Ovary (tissue), 10 donors: ENCODE measurements at places on chromosomes 3 and 15. TPM values are rescaled to one million over a fixed set of nuclear protein-coding genes. Genes with fewer than 3 reads are reported as not detected.
A peak's percentile ranks its signal among the peaks of the same experiment; 100 is the strongest.

The SLC9C1 gene
- polyA plus RNA-seq, result 0.07 TPM

The SNTN gene
- not detected for polyA plus RNA-seq

The PPP1R14D gene
- not detected for polyA plus RNA-seq

The ARIH1 gene
- 33.1 TPM for polyA plus RNA-seq

The TTLL13 gene
- polyA plus RNA-seq, result 0.33 TPM

The PIERCE2 gene
- 2.6 TPM for polyA plus RNA-seq

The TP63 gene
- 0.19 TPM for polyA plus RNA-seq

The C2CD4A gene
- 0.02 TPM for polyA plus RNA-seq

The GATM gene
- 116 TPM for polyA plus RNA-seq

The PCOLCE2 gene
- polyA plus RNA-seq, result 47.9 TPM

The UBL7 gene
- polyA plus RNA-seq, result 34.3 TPM

The CPLX3 gene
- not detected for polyA plus RNA-seq

The NECTIN3 gene
- polyA plus RNA-seq, result 15.4 TPM

DNA sequence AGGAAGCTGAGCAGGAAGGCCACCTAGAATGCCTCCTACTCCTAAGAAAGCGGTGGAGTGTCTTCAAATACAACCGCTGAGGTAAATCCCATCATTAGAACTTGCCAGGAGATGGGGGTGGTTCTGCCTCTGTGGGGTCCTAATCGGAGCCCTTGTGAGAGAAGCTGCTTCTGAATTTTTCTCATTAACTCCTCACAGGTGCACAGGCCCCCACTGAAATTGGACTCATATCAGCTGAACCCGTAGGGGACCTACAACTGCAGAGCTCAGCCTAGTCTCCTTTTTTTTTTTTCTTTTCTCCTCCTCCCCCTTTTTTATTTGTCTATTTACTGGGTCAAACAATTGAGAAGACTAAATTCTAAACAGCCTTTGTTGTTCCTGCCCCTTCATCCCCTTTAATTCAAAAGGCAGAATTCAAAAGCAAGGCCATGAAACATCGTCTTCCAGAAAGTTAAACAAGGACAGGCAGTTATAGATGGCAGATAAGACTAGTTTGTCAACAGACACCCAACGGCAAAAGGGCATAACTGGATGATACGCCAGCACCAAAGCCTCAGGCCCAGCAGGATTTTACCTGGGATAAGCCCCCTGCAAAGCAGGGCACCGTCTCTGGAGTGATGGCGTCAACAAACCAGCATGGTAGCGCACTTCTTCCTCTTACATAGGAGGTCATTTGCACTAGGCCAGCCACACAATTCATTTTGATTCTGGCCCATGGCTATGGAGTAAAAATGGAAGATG lies 213.7 kb upstream of the HES1 start:
- DNase-seq, result no peak

GRCh38 chr3:27567251-27567650 lies 83.1 kb upstream of the SLC4A7 start:
- no peak for DNase-seq

- no peak for DNase-seq
Observed at GRCh38 chr15:43867096-43867495, 40.3 kb downstream of the WDR76 start.

DNA sequence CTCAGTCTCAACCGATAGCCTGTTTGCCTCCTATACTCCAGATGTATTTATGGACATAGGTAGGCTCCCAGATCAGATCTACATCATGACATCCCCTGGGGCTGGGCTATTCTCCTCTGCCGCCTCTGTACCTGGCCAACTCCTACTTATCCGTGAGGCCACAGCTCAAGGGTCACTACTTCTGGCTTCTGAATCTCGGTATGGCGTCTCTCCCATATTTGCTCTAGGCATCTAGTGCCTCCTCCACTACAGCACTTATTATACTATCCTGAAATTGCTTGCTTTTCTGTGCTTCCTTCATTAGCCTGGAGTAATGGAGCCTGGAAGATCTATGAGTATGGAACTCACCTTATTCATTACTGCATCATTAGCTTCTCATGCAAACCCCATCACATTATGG lies 172.6 kb upstream of the WNT5A start:
- no peak for DNase-seq

- no peak for DNase-seq
Observed at GRCh38 chr3:53238051-53238850, 17.6 kb downstream of the TKT start.

DNA sequence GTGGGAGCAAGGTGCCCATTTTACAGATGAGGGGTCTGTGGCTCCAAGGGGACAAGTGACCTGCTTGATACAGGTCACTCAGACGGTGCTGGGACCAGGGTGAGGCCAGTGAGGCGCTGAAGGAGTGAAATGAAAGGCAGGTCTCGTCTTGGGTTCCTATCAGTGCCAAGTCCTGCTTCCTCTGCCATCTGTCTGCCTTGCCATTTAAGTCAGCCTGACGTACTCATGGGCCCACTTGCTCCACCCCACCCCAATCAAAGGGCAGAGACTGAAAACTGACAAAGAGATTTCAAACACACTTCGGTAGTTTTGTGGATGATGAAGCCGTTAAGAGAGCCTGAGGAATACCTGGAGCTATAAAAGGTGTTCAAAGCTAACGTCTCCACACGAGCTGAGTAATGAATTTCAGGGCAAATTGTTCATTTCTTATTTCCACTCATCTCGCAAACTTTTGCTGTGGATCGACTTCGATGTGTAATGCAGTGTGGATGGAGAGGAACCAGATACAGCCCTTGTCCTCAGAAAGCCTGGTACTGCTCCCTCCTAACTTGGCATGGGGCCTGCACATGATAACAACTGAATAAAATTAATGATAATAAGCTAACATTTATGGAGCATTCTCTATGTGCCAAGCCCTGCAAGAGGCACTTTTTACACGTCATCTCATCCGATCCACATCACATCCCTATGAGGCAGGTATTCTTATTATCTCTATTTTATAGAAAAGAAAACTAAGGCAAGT lies 36.6 kb downstream of the ATP2B2 start:
- DNase-seq, result no peak

GRCh38 chr15:78617516-78617915 lies 3.3 kb downstream of the CHRNA3 start:
- DNase-seq, result no peak

- DNase-seq, result no peak
Observed at GRCh38 chr3:3015185-3016089, 94.7 kb downstream of the IL5RA start.

DNA sequence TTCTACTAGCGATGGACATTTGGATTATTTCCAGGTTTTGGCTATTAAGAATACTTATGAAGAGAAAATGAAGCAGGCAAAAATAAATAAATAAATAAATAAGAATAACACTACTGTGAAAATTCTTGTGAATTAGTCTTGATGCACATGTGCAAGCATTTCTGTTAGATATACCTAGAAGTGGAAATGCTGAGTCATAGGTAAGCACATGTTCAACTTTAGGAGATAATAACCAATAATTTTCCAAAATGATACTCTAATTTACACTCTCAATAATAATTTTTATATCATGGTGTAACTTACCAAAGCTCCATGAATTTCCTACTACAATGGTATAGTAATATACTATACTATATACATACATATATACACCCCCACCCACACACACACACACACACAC lies 23.4 kb downstream of the EMC4 start:
- no peak for DNase-seq

GRCh38 chr3:184716622-184717398 lies 4.9 kb upstream of the MAGEF1 start:
- DNase-seq, result peak; percentile 74

DNA sequence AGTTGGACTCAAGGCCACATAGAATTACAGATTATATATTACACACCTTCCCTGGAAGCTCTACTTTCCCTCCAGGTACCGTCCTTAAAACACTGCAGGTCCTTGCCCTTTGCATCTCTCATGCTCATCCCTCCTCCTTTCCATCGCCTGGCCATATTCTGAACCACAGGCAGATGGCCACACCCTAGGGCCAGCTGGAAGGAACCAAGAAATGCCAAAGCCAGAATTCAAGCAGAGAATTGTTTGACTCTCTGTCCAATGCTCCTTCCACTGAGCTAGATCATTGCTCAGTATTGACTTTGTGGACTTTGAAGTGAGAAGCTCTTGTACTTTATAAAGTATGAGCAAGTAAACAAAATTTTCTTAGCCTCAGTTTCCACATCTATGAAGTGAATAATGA lies 170.3 kb upstream of the SLC24A5 start:
- DNase-seq, result no peak

DNA sequence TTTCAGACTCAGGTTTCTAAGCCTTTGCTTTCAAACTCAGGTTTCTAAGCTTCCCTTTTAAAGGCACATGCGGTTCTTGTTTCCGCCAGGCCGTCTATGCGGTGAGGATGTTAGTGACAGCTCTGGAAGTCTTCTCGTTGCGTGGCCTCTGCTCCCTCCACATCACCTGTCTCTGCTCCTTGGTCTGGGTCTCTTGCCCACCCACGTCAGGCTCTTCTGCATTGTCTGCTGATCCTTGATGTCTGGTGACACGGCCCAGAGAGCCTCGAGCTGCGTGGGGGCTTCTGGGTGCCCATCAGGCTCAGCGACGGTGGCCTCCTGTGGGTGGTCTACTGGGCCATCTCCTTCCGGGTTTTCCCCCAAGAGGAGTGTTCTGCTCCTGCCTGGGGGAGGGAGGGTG lies 30.5 kb downstream of the KLF13 start:
- DNase-seq, result no peak

DNA sequence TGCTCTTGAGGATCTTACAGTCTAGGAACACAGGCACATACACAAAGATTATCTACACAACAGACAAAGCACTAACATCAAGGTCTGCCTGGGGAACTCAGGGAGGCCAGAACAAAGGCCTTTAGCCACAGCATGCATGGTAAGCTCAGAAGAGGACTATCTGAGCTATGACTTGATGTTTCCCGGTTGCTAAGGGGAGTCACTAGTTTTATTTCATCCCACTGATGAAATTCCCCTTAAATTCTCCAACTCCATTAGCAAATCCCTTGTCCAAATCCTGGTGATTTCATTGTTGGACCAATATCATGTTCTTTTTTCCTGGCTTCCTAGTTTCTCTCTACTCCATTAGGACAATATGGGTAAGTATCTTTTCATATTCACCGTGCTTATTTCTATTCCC lies 23.3 kb downstream of the FBN1 start:
- DNase-seq, result no peak

DNA sequence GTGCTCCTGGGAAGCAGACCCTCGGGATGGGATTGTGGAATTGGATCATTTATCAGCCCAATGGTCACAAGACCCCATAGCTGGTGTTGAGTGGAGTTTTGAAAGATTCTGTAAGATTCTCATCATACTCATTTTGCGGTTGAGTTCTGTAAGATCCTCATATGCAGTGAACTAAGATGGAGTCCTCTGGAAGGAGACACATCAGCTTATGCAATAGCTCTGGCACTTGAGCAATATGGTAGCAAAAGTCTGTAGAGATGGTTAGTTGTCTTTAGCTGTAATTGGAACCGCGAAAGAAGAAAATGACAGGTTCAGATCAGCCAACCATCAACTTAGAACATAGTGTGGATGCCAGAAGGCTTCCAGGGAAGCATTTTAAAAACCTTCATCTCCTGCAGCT lies 184.5 kb upstream of the TSC22D2 start:
- no peak for DNase-seq

- no peak for DNase-seq
Observed at GRCh38 chr3:151305775-151306151, 10.9 kb downstream of the GPR87 start.

DNA sequence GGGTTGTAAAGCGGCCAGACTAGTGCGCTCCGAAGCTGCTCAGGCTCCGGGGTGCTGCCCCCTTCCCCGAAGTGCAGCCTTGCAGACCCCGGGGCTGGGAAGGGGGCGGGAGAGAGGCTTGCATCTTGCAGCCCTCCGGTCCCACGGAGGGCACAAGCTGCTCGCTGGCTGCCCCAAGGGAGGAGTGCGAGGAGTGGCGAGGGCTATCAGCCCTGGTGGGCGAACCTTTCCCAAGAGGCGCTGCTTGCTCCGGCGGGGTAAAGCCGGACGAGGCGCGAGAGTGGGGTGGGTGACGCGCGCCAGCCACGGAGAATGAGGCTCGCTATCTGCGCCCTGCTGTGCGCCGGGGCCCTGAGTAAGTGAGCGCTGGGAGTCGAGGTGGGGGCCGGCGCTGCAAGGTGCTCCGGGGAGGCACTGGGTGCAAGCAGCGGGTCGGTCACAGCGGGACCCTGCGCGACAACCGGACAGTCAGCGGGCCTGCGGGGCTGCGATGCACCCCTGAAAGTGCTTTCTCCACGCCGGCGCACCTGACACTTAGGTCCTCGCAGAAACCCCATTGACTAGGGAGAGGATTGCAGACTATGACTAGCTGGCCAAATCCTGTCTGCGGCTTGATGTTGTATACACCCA lies 12.7 kb upstream of the TOPBP1 start:
- no peak for DNase-seq

GRCh38 chr3:89058371-89058770 lies 49.0 kb upstream of the EPHA3 start:
- no peak for DNase-seq

GRCh38 chr15:78979456-78980320 lies 34.8 kb upstream of the CTSH start:
- peak; percentile 77 for DNase-seq

- no peak for DNase-seq
Observed at GRCh38 chr15:68730471-68730919, 90.2 kb downstream of the ANP32A start.

- no peak for DNase-seq
Observed at GRCh38 chr3:13718436-13718835, 161.4 kb downstream of the WNT7A start.

DNA sequence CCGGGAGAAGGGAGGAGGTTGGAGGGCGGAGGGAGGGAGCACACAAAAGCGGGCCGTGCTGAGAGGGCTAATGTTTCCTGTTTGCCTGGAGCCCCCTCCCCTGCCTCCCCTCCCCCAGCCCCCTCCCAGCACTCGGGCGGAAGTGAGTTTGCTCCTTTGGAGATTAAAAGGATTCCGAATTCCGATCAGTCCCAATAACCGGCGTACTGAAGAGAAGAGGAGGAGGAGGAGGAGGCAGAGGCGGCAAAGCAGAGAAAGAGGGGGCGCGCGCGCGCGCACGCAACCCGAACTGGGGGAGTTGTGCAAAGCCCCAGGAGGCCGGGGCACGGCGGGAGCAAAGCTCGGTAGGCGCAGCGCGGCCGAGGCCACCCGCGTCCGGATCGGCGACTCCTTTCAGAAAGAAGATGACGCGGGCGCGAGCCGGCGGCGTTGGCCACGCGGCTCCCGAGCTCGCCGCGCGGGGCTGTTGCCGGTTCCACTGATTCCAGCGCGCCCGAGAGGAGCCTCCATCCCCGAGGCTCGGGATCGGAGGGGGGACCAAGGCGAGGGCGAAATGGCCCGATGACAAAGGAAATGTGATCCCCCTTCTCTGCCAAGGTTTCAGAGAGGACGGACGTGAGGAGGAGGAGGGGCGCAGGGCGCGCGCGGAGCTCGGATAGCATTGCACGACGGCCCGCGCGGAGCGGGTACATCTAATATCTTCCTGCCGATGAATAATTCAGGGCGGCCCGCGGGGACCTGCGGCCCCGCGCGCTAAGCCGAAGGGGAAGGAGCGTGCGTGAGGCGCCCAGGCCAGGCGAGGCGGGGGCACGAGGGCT lies 1.1 kb upstream of the TRIM71 start:
- no peak for DNase-seq

DNA sequence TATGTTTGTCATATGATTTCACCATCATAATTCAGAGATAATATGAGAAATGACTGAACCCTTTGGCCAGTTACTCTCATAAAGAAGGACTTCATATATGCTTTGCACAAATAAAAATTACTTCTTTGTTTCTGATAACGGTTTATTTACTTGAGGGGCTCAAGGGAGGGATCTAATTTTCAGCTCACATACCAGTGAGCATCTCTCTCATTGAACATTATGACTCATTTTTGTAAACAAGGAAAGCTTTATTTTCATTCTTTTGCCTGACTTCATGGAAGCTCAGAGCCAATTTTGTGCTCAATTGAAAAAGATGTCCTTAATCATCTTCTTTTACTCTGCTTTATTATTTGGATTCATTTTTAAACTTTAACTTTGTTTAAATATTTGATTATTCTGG lies 5.8 kb downstream of the NLGN1 start:
- no peak for DNase-seq
